NCI-H524 (cell line): ENCODE measurements at places on chromosomes 2 and 18.
A peak's percentile ranks its signal among the peaks of the same experiment; 100 is the strongest.

DNA sequence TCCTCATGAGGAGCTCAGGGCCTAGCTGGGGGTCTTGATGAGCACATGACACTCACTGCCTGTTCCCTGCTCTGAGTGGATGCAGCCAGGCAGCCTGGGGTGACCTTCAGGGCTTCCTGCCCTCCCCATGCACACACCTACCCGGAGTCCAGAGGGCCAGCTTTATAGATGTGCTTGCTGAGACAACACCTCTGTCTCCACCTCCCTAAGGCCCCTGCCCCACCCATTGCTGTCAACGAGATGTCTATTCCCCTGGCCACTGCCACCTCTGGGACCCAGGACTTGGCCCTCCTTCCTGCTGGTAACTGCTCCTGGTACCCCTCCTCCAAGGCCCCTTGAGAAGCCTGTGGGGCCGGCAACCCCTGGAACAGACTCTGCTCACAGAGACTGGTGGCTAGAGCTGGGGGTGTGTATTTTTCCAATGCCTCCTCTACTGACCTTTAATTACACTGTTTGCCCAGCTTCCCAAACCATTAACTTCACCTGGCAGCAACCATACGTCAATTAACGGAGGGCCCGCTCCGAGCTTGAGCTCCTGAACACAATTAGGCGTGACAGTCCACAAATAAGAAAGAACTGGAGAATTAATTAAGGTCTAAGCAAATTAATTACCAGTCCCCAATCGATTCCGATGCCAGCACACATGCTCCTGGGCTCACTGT is 66.3 kb downstream of the EMX1 start:
- no peak for DNase-seq

- no peak for DNase-seq
Observed at GRCh38 chr2:229202646-229203045, 68.4 kb downstream of the PID1 start.

- DNase-seq: no peak
Observed at GRCh38 chr2:27638037-27638637, 9.3 kb downstream of the GPN1 start.

DNA sequence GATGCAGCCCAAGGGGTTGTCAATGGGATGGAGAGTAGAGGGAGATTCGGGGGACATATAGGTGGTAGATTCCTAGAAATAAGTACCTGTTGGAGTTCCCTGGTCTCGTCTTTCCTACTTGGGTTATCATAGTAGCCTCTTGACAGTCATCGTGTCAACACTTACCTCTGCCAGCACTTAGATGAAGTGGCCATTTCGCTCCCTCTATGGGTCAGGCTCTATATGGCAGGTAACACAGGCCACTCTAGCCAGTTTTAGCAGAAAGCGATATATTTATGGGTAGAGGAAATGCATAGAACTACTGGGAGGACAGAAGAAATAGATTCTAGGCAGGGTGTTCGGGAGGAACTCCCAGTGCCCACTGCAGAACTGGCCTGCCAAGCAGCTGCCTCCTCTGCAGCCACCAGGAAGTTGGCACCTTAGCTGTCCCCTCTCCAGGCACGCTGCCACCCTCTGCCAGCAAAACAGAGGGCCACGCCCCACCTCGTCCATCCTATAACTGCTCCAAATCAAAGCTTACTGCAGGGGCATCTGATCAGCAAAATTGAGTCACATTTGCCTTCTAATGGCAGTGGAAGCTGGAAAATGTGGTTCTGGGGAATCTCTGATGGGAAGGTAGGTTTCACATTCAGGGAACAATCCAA is 181.3 kb downstream of the INSIG2 start:
- no peak for DNase-seq

- no peak for DNase-seq
Observed at GRCh38 chr2:99939135-99939534, 203.3 kb downstream of the AFF3 start.

- no peak for DNase-seq
Observed at GRCh38 chr18:57148263-57148662, 1.4 kb downstream of the BOD1L2 start.

- DNase-seq: no peak
Observed at GRCh38 chr18:69401226-69401971, 711 bp downstream of the DOK6 start.

GRCh38 chr18:79411614-79412526 is 16.1 kb downstream of the NFATC1 start:
- DNase-seq: peak; percentile 33

DNA sequence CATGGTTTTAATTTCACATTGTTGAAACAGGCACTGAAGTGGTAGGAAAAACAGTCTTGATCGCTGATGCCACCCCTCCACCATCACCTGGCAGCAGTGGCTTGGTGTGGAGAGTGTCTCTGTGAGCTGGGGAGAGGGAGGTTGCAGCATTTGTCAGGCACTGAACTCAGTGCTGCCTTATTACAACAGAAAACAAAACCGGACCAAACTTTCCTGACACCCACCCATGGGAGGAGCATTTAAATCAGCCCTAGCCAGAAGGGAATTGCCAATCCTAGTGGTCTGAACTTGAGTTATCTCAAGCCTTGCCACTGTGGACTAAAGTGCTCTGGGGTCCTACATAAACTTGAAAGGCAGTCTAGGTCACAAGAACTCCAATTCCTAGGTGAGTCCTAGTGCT is 103.0 kb upstream of the LGALSL start:
- no peak for DNase-seq

- no peak for DNase-seq
Observed at GRCh38 chr2:191081411-191082155, 67.6 kb upstream of the STAT1 start.

- no peak for DNase-seq
Observed at GRCh38 chr18:457521-458412, 42.7 kb downstream of the COLEC12 start.

DNA sequence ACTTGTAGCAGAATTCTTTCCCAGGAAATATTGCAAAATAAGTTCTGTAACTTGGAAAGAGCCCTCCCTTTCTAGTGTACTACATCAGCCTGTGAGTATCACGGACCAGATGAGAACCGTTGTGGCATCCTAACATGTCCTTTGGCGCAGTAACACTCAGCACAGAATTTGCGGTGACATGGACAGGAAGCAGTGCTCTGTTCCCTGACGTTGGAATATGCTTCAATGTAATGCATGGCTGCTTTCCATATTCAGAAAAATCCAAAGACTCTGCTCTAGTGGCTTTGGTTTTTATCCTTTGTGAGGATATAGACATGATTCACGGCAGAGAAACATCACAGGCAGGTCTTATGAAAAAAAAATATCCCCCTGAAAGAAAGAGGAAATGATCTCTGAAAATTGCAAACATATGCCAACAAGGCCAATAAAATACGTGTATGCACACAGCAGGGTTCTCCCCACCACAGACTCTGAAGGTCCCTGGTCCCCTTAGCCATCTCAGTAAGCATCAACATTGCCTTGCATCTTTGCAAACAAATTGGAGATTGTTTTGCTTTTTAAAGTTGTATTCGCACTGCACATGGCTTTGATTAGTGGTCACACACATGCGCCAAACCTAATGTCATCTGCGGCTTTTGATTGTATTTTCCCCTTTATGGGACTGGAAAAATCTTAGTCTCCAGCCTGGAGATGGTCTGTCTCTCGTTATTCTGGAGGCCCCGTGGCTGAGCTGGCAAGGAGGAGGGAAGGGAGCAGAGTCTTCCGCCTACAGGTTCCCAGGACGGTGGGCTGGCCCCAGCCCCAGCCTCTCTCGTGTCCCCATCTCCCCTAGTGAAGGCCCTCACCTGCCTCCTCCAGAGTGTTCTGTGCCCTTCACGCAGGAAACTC is 122.9 kb downstream of the COPS8 start:
- no peak for DNase-seq

DNA sequence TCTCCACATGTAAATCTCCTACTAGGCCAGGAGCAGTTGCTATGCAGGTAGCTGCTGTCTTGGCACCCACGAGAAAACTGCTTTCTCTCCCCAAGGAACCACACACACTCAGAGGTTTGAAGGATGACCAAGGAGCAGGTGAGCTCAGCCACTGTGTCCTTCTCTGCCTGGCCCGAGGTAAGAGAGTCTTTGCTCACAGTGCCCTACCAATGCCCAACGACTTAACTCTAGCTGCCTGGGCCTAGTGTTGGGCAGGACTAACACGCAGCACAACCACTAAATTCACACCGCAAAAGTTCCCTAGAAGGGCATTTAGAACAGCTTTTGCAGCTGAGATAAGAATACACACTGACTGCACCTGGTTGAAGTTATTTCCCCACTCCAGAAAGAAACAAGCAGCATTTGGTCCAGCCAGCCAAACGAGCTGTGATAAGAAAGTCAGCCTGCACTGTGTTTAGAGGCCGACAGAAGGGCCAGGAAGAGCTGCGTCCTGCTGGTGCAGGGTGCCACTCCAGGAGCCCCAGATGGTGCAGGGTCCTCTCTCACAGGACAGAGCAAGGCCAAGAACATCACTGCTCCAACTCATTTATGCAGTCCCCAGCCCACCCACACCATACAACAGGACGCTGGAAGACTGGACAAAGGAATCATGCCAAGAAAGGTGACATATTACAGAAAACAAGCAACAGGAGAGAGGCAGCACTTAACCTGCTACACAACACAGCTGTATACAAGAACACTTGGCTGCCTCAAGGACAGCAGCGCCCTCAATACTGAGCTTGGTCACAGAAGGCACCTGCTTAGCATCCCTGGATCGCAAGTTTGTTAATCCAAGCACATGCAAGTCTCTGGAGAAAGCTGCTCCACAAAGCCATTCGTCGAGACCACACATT is 12.5 kb downstream of the HDLBP start:
- DNase-seq: peak; percentile 28

DNA sequence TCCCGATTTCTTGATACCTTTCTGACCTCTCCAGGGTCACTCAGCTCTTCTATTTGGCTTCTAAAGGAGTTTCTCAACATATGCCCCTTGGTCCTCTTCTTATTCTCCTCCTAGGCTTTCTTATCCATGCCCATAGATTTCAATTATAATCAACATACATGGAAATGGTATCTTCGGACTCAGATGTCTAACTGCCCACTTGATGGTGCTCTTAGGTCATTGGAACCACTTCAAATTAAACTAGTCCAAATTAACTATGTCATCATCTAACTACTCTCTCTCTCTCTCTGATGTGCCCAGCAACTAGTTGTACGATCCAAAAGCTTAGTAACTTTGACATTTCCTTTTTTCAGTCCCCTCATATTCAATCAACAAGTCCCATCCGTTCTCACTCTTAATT is 43.2 kb upstream of the GPR75 start:
- no peak for DNase-seq

- no peak for DNase-seq
Observed at GRCh38 chr2:84713441-84713840, 167.4 kb downstream of the TRABD2A start.

- no peak for DNase-seq
Observed at GRCh38 chr2:38599706-38600105, 3.0 kb downstream of the HNRNPLL start.

- DNase-seq: no peak
Observed at GRCh38 chr2:41735476-41735875, 312.3 kb upstream of the PKDCC start.

GRCh38 chr2:201137505-201138400 is 21.8 kb downstream of the CFLAR start:
- DNase-seq: no peak

- no peak for DNase-seq
Observed at GRCh38 chr2:2942906-2943305, 434.7 kb downstream of the EIPR1 start.

- peak; percentile 66 for DNase-seq
Observed at GRCh38 chr2:19362094-19362754, 3.8 kb upstream of the OSR1 start.

DNA sequence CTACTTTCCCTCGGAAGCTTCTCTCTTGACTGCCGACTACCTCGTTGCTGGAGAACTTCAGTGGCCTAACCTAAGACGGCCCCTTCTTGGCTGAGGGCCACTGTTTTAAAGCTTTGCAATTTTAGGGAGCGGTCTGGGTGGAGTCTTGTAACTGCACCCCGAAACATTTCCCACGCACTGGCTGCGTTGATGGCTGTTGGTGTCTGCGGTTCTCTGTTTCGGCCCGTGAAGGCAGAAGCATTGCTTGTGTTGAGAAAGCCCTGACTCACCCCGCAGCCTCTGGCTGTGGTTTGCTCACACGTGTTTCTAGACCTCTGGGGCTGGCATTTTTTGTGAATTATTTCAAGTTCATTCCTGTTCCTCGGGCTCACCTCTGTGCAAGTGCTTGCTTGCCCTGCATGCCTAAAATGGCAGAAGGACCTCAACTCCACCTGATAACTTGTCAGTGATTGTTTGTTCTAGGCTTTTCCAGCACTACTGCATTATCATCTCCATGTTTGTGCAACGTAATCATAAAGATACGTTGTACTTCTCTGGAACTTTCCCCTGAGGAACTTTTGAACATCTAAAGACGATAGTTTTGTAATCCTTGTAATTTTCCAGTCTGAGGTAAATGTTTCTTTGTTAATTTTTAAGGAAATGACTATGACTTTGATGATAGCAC is 94.2 kb upstream of the DLX2 start:
- DNase-seq: no peak

DNA sequence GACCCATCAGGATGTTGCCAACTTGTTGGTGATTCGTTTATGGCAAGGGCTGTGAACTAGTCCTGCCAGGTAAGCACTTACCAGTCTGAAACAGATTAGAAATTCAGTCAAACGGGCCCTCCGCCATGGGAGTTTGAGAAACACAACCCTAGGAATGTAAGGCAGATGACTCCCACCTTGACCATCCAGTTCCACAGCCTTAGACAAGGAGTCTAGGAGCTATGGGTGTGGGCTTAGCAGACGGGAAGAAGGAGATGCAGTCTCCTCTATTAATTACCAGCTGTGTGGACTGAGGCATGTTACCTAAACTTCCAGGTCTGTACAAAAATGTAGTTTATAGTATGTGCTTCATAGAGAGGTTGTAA is 319.4 kb upstream of the NCKAP5 start:
- DNase-seq: no peak

GRCh38 chr2:231648579-231649174 is 56.0 kb downstream of the TEX44 start:
- DNase-seq: peak; percentile 67

GRCh38 chr2:215624423-215624829 is 188.6 kb upstream of the FN1 start:
- DNase-seq: no peak

GRCh38 chr2:69138247-69138772 is 125.3 kb downstream of the ANTXR1 start:
- DNase-seq: no peak

DNA sequence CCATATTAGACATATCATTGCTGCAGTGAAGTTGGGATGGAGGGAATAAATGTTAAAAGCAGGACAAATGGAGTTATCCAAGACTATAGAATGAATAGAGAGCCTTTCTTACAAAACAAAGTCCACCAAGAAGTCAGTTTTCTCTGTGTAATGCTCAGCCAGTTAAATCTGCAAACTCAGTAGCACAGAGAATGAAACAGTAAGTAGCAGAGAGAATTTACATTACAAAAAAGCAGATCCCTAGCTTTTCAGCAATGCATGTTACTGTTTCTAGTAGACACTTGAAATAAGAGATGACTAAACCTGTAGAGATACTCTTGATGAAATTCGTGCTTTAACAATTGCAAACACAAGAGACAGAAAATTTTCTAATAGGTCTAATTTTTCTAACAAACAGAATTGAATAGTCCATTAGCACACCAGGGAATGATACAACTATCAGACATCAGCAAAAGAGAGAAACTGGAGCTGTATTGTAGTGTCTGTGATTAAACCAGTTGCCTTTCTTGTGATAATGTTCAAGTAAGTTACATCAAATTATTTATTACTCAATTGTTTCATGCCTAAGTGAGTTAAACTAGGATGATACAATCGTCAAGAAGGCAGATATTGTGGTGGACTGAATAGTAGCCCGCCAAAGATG is 322.2 kb upstream of the DDX18 start:
- no peak for DNase-seq
